ENCODE measurements at places on chromosomes 2 and 18.

DNA sequence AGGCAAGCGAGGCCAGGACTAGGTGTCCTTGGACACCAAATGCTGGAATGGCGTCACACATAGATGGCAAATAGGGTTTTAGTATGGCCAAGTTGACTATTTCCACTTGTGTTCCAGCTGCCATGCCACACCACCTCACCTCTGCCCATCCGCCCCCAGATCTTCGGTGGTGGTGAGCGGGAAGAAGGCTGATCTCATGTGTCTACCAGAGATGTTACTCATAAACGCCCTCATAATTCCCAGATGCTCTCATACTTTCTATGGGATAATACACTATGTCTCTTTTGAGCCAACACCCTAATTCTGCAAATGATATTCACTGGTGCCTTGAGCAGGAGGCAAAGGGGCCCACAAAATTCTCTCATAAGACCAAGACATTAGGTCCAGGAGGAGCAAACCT, 281.1 kb upstream of the FN1 start:
- H3K4me3 ChIP-seq: no peak overlapping the region
- no peaks in the 10 kb centered on the region for H3K4me1 ChIP-seq
- H3K27ac ChIP-seq: no peak overlapping the region

DNA sequence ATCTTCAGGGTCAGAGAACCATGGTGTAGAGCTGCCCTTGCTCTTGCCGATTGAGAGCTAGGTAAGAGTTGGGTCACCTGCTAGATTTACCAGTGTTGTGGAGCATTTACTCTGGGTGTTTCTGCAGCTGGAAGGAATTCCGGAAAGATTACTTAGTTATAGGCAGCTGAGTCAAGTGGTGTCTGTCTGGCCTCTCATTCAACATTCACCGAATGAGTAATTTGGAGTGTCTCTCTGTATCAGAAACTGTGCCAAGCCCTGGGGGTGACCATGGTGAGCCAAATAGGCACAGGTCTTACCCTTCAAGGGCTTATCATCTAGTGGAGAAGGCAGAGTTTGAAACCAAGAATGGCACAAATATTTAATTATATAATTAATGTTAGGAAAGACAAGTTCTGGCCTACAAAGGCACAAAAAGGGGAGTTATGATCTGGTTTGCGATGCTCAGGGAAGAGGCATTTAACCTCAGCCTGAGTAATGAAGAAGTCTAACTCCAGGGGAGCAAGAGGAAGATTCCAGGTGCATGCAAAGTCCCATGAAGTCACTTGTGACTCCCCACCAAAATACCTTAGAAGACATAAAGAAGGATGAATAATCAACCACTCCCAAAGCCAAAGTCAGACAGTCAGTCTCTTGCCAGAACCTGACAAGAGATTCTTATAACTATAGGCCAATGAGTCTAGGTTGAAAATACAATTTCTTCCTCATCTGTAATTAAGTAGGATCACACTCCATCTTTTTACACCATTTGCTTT, 12.5 kb downstream of the SETBP1 start:
- H3K27me3 ChIP-seq: peaks cover 3% of the 10 kb centered on the region
- no peak for DNase-seq
- peaks cover 8% of the 10 kb centered on the region for H3K4me1 ChIP-seq
- H3K4me3 ChIP-seq: no peak overlapping the region
- no peaks in the 10 kb centered on the region for H3K36me3 ChIP-seq
- no peak overlapping the region for H3K27ac ChIP-seq

DNA sequence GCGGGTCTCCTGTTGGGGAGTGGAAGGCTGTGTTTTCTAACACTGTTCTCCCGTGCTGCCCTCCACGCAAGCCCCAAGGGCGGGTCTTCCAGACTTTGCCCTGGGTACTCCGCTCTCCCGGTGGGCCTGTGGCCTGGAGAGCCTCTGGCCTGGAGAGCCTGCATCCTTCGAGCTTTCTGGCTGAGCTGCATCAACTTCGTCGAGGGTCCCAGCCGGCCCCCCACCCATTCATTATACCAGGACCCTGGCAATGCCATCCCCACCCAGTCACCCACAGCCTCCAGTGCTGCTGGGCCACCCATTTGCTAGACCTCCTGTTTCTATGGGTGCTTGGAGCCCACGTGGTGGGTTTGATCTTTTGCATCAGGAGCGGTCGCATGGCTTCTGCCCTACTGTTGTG, 102.2 kb downstream of the PTGR3 start:
- no peak overlapping the region for H3K4me3 ChIP-seq
- H3K27ac ChIP-seq: no peak overlapping the region
- peaks cover 5% of the 10 kb centered on the region for H3K36me3 ChIP-seq
- peaks cover 1% of the 10 kb centered on the region for H3K27me3 ChIP-seq
- DNase-seq: no peak
- no peaks in the 10 kb centered on the region for H3K4me1 ChIP-seq

DNA sequence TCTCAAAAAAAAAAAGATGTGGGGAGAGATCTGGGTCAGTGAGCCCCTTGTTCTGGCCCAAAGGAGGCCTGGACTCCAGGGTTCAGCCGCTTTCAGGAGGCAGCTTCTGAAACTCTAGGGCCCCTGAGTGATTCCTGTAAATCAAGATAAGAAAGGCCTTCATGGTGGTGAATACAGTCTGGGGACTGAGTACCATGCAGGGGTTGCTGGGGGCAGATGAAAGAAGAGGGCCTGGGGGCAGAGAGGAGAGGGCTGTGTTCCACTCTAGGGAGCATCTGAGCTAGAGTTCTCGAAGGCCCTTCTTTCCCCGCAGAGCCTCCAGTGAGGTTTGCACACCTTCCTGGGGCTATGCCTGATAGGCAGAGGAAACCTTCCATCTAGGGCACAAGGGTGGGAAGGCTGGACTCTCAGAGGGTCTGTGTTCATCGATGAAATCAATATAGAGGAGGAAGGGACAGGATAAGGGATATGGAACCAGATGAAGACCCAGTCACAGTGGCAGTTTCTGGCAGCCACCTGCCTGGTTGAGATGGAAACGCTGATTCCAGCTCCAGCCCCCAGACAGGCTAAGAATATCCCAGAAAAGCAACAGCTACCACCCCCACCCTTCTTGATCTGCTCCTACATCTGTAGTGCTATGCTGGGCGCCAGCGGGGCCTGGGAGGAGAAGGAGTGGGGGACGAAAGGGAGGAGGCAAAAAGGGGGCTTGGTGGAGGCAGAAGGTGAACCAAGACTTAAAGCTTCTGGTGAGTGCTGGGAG, 4.7 kb upstream of the CDK5R2 start:
- no peak overlapping the region for H3K4me3 ChIP-seq
- no peaks in the 10 kb centered on the region for H3K36me3 ChIP-seq
- H3K27ac ChIP-seq: no peak overlapping the region
- peaks cover 6% of the 10 kb centered on the region for H3K4me1 ChIP-seq

DNA sequence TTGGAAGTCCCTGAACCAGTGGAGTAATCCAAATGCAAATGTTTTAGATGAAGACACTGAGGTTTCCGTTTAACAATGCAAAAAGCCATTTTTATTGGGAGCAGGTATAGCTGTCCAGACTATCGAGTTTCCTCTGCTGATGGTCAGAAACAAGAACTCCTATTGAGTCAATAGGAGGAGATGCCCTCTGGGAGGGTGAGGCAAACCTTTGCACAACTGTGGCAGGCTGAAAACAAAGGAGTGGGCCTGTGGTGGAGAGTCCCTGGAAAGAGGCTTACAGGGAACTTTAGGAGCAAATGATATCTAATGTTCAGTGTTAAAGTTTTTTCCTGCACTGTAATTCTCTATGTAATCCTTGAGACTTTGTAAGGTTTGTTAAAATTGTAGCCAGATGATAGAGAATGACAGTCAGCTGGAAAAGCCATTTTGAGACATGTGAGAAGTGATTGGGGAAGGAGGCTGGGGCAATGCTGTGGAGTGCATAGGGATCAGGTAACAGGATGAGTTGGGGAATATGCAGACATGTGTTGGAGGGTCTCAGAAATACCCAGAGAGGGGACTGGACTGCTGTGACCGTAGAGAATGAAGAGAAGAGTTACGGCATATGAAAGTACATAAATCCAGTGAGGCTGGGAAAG, 15.1 kb upstream of the EML4 start:
- no peaks in the 10 kb centered on the region for H3K27me3 ChIP-seq
- no peak overlapping the region for H3K4me3 ChIP-seq
- peak overlapping the region; percentile 9 for H3K27ac ChIP-seq
- peaks cover 4% of the 10 kb centered on the region for H3K4me1 ChIP-seq
- DNase-seq: no peak

- peaks cover 44% of the 10 kb centered on the region for H3K4me1 ChIP-seq
- H3K27ac ChIP-seq: no peak overlapping the region
- H3K4me3 ChIP-seq: no peak overlapping the region
- DNase-seq: no peak
- H3K27me3 ChIP-seq: no peaks in the 10 kb centered on the region
Measured at GRCh38 chr2:12300019-12300602, 416.6 kb upstream of the TRIB2 start.

GRCh38 chr2:60490441-60490840, 63.0 kb downstream of the BCL11A start:
- no peak for DNase-seq
- no peaks in the 10 kb centered on the region for H3K27me3 ChIP-seq
- H3K4me1 ChIP-seq: no peaks in the 10 kb centered on the region
- peak overlapping the region; percentile 7 for H3K27ac ChIP-seq

DNA sequence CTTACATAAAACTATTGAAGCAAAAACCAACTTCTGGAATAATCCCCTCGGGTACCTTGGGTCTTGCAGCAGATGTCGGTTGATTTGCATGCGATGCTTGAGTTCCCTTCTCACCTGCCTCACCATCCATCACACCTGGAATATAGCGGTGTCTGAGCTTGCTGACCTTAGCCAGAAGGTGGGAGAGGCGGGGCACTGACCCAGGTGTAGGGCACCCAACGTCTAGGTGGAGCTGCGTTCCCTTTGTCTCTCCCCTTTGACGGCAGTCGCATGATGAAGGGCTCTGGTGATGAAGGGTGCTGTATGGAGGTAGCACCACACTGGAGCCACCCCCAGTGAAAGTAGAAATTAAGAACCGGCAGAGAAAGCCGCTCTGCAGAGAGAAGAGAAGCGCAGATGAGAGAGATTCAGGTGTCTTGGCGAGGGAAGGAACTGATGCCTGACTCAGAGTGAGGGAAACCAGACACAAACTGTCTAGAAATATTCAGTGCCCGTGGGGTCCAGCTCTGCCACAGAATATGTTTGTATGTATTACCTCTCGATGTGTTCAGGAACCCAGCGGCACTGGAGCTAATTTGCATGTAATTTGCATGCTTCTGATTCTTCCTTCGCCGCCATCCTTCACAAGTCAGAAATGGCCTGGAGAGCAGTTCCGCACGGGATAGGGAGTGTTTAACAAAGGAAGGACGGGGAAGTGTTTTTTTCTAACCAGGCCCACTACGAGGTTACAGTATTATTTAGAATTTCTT, 19.4 kb upstream of the MBP start:
- H3K27me3 ChIP-seq: no peaks in the 10 kb centered on the region
- DNase-seq: no peak
- H3K4me3 ChIP-seq: no peak overlapping the region
- no peaks in the 10 kb centered on the region for H3K36me3 ChIP-seq

DNA sequence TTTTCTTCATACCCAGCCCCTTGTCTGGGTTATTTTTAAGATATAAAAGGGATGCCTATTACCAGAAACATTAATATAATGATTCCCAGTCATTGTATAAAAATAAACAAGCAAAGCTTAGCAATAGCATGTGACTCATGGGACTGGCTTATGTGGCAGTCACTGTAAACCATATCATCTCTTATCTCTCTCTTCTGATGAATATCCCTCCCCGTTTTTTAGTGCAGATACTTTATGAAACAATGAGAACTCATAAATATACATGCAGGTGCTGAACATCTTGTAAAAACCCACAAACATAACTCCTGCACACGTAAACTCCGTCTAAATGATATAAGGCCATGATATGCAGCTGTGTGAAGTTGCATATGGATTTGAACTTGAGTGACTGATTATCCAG, 154.9 kb downstream of the MGAT5 start:
- no peak overlapping the region for H3K27ac ChIP-seq
- H3K36me3 ChIP-seq: peaks cover 29% of the 10 kb centered on the region
- peaks cover 14% of the 10 kb centered on the region for H3K4me1 ChIP-seq

- H3K4me3 ChIP-seq: no peak overlapping the region
- peaks cover 5% of the 10 kb centered on the region for H3K36me3 ChIP-seq
- no peaks in the 10 kb centered on the region for H3K4me1 ChIP-seq
- H3K27me3 ChIP-seq: peaks cover 7% of the 10 kb centered on the region
- DNase-seq: no peak
- H3K27ac ChIP-seq: no peak overlapping the region
Measured at GRCh38 chr2:11505652-11506610, 27.9 kb upstream of the GREB1 start.

DNA sequence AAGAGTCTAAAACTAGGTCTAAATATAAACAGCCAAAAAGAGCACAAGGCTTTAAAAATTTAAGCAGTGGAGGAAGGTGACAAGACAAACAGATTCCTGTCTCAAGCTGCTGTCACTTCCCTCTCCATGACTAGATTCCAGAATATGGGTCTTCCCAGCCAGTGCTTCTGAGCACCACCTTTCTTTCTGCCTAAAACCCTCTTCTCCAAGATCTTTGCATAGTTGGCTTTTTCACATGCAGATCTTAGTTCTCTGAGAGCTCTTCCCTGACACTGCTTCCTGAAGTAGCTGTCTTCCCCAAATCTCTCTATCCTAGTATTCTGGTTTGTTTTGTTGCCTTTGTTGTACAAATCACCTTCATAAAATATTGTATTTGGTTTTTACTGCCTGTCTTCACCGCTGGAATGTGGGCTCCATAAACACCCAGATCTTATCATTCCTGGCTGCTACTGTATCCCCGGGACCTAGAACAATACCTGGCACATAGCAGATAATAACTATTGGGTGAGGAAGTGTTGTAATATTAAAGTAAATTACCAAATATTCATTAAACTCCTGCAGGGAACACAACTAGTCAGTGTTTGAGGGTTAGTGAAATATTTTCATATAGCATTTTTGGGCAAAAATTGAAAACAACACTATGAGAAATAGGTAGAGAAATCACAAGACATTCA, 150.2 kb downstream of the CCDC85A start:
- H3K36me3 ChIP-seq: no peaks in the 10 kb centered on the region
- no peak overlapping the region for H3K27ac ChIP-seq
- no peak for DNase-seq
- H3K4me3 ChIP-seq: no peak overlapping the region

DNA sequence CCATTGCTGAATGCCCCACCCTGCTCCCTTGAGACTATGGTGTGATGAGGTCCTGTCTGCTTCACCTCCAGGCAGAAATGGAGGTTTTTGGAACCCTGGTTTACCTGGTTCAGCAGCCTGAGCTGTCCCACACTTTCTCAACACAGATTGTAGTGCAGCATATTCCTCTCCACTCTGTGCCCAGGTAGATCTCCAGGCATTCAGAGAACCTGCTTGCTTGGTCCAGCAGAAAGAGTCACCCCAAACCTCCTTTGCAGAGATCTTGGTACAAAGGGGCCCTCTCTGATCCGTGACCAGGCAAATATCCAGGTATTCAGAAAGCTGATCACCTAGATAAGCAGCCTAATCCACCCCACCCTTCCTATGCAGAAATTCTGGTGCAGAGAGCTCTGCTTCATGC, 1288.2 kb upstream of the CRIM1 start:
- H3K27ac ChIP-seq: no peak overlapping the region
- no peaks in the 10 kb centered on the region for H3K4me1 ChIP-seq
- H3K27me3 ChIP-seq: no peaks in the 10 kb centered on the region

GRCh38 chr2:167750675-167751074, 496.7 kb downstream of the STK39 start:
- peaks cover 9% of the 10 kb centered on the region for H3K27me3 ChIP-seq
- no peak overlapping the region for H3K4me3 ChIP-seq
- no peaks in the 10 kb centered on the region for H3K36me3 ChIP-seq
- DNase-seq: no peak
- H3K27ac ChIP-seq: no peak overlapping the region

- H3K27ac ChIP-seq: no peak overlapping the region
- H3K36me3 ChIP-seq: no peaks in the 10 kb centered on the region
- no peaks in the 10 kb centered on the region for H3K4me1 ChIP-seq
- H3K4me3 ChIP-seq: no peak overlapping the region
- no peak for DNase-seq
Measured at GRCh38 chr2:237326266-237327171, 87.4 kb downstream of the COL6A3 start.

All from naive thymus-derived CD8-positive, alpha-beta T cell (primary cell).